ENCODE measurements at places on chromosomes 5 and 9.

GRCh38 chr9:111944241-111944866 lies 47.7 kb downstream of the UGCG start:
- no peak for DNase-seq

DNA sequence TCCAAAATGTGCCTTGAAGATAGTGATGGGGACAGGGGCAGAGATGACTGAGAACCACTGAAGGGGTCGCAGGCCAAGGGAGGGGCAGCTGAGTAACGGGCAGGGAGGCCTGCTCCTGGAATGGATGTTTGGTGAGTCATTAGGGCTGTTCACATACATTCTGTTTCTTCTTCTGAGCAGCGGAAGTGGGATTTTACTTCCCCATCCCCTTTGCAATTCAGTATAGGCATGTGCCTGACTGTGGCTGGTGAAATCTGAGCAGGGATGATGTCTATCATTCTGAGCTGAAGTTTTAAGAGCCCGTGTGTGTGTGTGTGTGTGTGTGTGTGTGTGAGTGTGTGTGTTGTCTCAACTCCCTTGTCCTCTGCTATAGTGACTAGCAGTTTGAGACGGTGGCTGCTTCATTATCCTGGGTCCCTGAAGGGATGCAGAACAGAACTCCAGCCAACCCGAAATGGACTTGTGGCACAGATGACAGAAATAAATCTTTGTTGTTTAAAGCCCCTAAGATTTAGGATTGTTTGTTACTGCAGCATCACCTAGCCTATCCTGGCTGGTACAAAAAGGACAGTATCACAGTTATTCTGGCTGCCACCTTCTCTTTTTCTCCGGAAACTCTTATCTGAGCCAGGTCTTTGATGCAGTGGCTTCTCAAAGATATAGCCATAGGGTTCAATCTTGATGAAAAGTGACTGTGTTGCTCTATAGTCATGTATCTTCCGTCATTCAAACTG lies 29.2 kb upstream of the TGFBI start:
- peak; percentile 99 for DNase-seq

GRCh38 chr5:167639766-167640165 lies 651.7 kb upstream of the WWC1 start:
- peak; percentile 57 for DNase-seq

DNA sequence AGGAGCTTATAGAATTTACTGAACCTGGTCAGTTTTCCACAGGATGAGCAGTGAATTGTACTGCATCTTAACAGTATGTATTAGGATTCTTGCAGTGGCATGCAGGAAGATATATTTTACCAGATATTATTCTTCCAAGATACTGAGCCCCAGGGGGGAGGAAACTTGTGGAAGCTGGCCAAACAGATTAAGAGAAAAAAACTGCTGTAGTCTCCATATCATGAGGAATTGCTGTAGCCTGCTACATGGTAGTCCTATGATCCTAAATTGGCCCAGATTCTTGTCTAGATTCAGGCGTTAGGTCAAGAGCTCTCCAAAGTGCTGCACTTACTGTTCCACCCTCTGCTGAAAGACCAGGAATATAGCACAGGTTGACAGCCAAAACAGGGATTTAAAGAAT lies 275.5 kb upstream of the TAS2R1 start:
- no peak for DNase-seq

- no peak for DNase-seq
Observed at GRCh38 chr9:80049096-80049782, 477.5 kb downstream of the TLE4 start.

GRCh38 chr9:36749461-36749860 lies 176.8 kb downstream of the MELK start:
- DNase-seq, result no peak

- DNase-seq, result no peak
Observed at GRCh38 chr5:137516251-137516797, 17.2 kb upstream of the SPOCK1 start.

GRCh38 chr5:4027088-4027734 lies 431.6 kb downstream of the IRX1 start:
- peak; percentile 51 for DNase-seq

- no peak for DNase-seq
Observed at GRCh38 chr9:93196096-93197055, 12.4 kb downstream of the WNK2 start.

All from HT1080 (cell line).